ENCODE measurements at places on chromosomes 6 and 20.

- peak; percentile 94 for DNase-seq
Observed at GRCh38 chr6:145813285-145814034, 1.1 kb downstream of the FBXO30 start.

GRCh38 chr6:169933839-169934698, 182.6 kb downstream of the ERMARD start:
- no peak for DNase-seq

DNA sequence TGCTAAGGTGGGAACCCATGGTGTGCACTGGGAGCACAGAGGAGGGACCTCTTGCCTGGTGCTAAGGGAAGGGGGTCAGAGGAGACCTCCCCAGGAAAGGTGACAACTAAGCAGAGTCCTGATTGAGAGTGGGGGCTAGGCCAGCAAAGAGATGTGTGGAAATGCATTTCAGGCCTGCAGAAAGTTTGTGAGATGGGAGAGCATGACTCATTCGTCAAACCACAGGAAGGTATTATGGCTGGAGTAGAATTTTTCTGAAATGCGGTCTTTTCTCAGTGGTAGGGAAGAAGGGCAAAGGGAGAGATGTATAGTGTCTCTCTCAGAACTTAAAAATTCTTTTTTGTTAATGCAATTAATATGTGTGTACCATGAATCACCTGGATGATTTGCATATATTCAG, 23.6 kb upstream of the EDN1 start:
- DNase-seq, result no peak

DNA sequence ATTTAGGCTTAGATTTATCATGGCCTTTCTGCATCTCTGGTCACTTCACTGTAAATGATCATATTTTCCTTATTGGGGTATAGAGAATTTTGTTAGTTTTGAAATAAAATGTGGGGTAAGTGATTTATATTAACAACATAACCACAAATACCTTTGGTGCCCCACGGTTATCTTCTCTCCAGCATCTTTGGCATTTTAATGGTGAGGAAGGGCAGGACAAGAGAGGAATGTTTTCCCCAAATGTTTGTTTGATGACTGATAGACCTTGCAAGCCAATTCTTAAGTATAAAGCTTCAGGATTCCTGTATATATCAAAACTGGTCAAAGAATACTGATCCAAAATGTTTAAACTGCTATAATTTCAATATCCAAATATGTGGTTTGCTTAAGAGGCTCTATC, 171.6 kb upstream of the SMLR1 start:
- no peak for DNase-seq

DNA sequence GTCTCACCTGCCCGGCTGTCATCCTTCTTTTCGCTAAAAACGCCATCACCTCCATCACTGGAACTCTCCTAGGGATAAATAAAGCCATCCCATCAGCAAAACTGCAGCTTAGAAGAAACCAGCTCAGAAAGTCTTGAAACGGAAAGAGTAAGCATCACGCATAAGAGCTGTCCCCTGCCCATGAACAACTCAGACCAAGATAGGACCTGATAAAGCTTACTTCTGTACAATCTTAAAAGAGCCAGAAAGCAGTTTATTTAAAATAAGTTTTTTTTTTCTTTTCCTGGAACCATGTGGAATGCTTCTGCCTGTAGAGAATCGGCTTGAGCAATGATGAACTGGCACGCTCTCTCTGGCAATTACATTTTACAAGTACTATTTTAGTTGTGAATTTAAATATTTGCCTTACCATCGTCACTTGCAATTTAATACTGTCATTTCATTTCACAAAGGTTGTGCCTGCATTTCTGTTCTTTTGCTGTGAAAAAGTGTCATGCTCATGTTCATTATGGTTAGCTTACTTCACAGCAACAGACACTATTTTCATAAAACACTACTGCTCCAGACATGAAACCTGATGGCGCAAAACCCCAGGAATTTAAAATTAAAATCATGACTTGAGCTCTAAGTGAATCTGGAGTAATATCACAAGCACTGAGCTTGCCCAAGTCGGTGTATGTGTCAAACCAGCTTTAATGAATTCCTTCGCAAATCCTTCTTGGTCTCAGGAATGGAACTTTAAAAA, 59.6 kb upstream of the EMILIN3 start:
- peak; percentile 29 for DNase-seq

- no peak for DNase-seq
Observed at GRCh38 chr20:23147647-23147963, 61.5 kb upstream of the CD93 start.

DNA sequence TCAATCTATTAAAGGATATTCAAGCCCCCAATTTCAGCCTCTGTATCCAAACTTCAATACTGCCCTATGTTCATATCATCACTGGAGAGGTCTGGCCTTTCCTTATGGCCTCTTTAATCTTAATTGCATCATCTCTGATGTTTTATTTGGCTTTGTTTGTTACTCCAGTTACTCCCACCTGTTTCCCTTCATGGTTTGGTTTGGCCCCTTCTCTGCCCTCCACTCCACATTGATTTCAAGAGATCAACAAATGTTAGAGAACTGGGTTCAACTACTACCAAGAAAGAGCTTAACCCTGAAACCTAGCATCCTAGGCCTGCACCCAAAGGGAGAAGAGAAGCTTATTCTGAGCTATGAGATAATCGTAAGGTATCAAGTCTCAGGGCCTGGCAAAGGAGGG, 221.6 kb downstream of the LAMA2 start:
- DNase-seq, result no peak

GRCh38 chr6:82015526-82015925, 232.0 kb downstream of the IBTK start:
- no peak for DNase-seq

GRCh38 chr6:161353208-161353613, 79.3 kb upstream of the AGPAT4 start:
- no peak for DNase-seq

- DNase-seq, result no peak
Observed at GRCh38 chr6:167946007-167946406, 51.5 kb upstream of the KIF25 start.

GRCh38 chr6:75296811-75297779, 12.5 kb upstream of the TMEM30A start:
- peak; percentile 86 for DNase-seq

- no peak for DNase-seq
Observed at GRCh38 chr6:136843210-136843609, 20.8 kb downstream of the PEX7 start.

All from hematopoietic multipotent progenitor cell treated with erythropoietin and hydrocortisone succinate and interleukin-3 and kit ligand, for 17 days (in vitro differentiated cells).